ENCODE measurements at places on chromosomes 11 and 22. TPM values are rescaled to one million over a fixed set of nuclear protein-coding genes. Genes with fewer than 3 reads are reported as not detected.

- H3K4me3 ChIP-seq, result no peak overlapping the region
- DNase-seq, result no peak
- peaks cover 22% of the 10 kb centered on the region for H3K4me1 ChIP-seq
- H3K36me3 ChIP-seq, result no peaks in the 10 kb centered on the region
- H3K27ac ChIP-seq, result no peak overlapping the region
These were observed 19.5 kb downstream of the KIAA0930 start for GRCh38 chr22:45221201-45221600.

DNA sequence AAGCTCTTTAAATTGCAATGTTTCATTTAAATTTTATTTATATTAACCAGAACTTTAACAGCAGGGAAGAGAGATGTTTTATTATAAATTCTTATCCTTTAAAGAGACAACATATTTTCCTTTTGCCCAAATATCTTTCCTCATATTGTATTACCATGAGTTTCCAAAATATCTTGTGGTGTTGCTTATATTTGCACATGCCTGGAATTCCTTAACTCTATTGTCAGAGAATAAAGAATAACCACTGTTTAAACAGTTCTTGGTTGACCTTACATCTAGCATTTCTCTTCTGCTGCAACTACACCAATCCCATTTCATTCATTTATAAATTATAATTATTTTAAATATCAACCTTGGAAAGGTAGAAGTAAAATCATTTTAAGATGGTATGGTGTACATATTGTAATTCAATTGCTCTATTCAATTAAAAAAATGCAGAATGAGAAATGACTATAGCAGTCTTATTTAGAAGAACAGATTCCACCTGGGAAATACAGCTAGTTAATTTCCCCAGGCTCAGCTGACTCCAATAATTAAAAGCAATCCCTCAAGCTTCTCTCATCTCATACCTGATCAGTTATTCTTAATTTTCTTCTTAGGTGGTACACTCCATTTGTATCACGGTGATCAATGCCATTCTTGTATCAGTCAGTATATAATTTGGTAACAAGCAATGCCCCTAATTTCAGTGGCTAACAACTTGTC lies 923.3 kb downstream of the KCNA4 start:
- no peaks in the 10 kb centered on the region for H3K36me3 ChIP-seq
- no peak overlapping the region for H3K4me3 ChIP-seq
- H3K27me3 ChIP-seq, result no peaks in the 10 kb centered on the region
- no peak overlapping the region for H3K27ac ChIP-seq

- no peak overlapping the region for H3K4me3 ChIP-seq
- H3K27ac ChIP-seq, result no peak overlapping the region
- no peak for DNase-seq
- no peaks in the 10 kb centered on the region for H3K36me3 ChIP-seq
- H3K4me1 ChIP-seq, result no peaks in the 10 kb centered on the region
These were observed 27.5 kb downstream of the OSBPL5 start for GRCh38 chr11:3137486-3138177.

- H3K36me3 ChIP-seq, result no peaks in the 10 kb centered on the region
- H3K27ac ChIP-seq, result no peak overlapping the region
These were observed 27.7 kb downstream of the LRP4 start for GRCh38 chr11:46890665-46891064.

- no peak overlapping the region for H3K27ac ChIP-seq
- H3K4me3 ChIP-seq, result no peak overlapping the region
- DNase-seq, result peak; percentile 45
- peaks cover 3% of the 10 kb centered on the region for H3K36me3 ChIP-seq
- no peaks in the 10 kb centered on the region for H3K27me3 ChIP-seq
These were observed 9.8 kb downstream of the KRTAP5-6 start for GRCh38 chr11:1706634-1707400.

DNA sequence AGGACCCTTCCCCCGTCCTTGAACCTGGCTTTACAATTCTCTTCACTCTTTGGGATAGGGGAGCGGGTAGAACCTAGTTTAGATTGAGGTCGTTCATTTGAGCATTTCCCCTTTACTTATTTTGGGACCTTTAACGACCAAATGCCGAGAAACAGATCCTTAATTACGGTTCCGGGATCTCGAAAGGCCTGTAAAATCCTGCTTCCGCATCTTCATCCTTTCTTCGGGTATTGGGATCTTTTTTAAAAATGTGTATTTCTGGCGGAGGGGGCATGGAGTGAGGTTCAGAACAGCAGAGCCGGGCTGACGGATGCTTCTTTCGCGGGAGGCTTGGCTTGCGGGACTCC lies 395 bp upstream of the HIPK3 start:
- H3K36me3 ChIP-seq, result peaks cover 7% of the 10 kb centered on the region
- no peak for DNase-seq
- peaks cover 31% of the 10 kb centered on the region for H3K4me1 ChIP-seq

- H3K4me1 ChIP-seq, result no peaks in the 10 kb centered on the region
- peaks cover 21% of the 10 kb centered on the region for H3K27me3 ChIP-seq
- no peak overlapping the region for H3K4me3 ChIP-seq
- H3K36me3 ChIP-seq, result no peaks in the 10 kb centered on the region
- no peak for DNase-seq
These were observed 6.7 kb downstream of the TUB start for GRCh38 chr11:8087756-8088155.

DNA sequence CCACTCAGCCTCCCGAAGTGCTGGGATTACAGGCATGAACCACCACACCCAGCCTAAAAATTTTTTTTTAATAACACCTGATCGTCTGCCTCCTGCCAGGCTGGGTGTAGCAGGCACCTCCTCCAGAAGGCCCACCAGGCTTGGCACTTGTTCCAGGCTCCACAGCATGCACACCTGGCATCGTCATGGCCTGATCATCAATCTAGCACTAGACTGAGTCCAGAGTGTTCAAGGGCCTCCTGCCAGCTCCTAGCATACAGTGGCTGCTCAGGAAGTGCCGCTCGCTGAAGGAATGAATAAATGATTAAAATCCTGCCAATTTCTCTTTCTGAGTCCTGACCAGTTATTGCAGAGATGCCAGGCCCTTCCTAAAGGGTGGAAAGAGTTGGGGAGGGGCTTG lies 3.5 kb upstream of the PDGFB start:
- H3K4me3 ChIP-seq, result no peak overlapping the region
- no peak for DNase-seq
- no peak overlapping the region for H3K27ac ChIP-seq
- peaks cover 3% of the 10 kb centered on the region for H3K27me3 ChIP-seq

DNA sequence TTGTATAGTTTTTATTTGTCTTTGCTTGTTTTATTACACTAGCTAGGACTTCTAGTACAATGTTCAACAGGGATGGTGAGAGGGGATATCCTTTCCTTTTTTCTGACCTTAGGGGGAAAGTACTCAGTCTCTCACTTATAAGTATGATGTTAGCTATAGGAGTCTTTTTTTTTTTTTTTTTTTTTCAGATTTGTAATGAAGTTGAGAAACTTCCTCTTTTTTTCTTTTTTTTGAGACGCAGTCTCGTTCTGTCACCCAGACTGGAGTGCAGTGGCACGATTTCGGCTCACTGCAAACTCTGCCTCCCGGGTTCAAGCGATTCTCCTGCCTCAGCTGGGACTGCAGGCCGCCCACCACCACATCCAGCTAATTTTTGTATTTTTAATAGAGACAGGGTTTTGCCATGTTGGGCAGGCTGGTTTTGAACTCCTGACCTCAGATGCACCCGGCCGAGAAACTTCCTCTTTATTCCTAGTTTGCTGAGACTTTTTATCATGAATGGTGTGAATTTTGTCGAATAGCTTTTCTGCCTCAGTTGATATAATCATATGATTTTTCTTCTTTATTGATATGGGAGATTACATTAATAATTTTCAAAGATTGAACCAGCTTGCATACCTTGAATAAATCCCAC lies 10.9 kb downstream of the TRIM22 start:
- no peak for DNase-seq
- H3K27me3 ChIP-seq, result no peaks in the 10 kb centered on the region
- H3K4me3 ChIP-seq, result no peak overlapping the region
- H3K27ac ChIP-seq, result no peak overlapping the region
- H3K4me1 ChIP-seq, result peaks cover 64% of the 10 kb centered on the region

GRCh38 chr11:100887659-100888058 lies 200.6 kb downstream of the ARHGAP42 start:
- no peak overlapping the region for H3K4me3 ChIP-seq
- no peak overlapping the region for H3K27ac ChIP-seq
- no peaks in the 10 kb centered on the region for H3K4me1 ChIP-seq
- no peak for DNase-seq
- H3K27me3 ChIP-seq, result no peaks in the 10 kb centered on the region

DNA sequence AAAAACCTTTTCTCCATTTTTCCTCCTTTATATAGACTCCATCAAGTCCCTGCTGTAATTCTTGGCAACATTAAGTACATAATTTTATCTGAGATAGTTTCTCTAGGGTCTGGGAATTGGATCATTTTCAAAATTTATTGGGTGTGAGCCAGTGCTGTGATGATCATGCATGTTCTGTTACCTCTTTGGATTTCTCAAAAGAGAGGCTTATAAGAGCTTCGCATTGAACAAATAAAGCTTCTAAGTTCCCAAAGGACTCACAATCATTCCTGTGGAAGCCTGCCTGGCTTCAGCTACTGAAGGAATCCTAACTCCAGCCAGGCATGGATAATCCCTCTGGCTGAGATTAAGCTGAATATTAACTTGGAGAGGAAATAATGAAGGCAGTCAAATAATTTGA lies 208.5 kb downstream of the RAB38 start:
- H3K4me3 ChIP-seq, result no peak overlapping the region
- H3K27me3 ChIP-seq, result no peaks in the 10 kb centered on the region

DCDC1 gene
- total RNA-seq, result 0.27 TPM

CCDC85B gene
- 44.4 TPM for total RNA-seq

SCGB1D2 gene
- not detected for total RNA-seq

MS4A12 gene
- not detected for total RNA-seq

CNIH2 gene
- 0.39 TPM for total RNA-seq

RCOR2 gene
- 0.21 TPM for total RNA-seq

CPT1B gene
- total RNA-seq, result 33.3 TPM
